Esophagus squamous epithelium (tissue), 5 donors: ENCODE measurements at places on chromosomes 13 and 19. TPM values are rescaled to one million over a fixed set of nuclear protein-coding genes. Genes with fewer than 3 reads are reported as not detected.

STAP2 gene
- total RNA-seq: 131 TPM

KLHL1 gene
- not detected for total RNA-seq

SOHLH2 gene
- total RNA-seq: not detected

PSG7 gene
- not detected for total RNA-seq

ATXN8OS gene
- total RNA-seq: not detected

PRR22 gene
- total RNA-seq: 5.0 TPM

DNA sequence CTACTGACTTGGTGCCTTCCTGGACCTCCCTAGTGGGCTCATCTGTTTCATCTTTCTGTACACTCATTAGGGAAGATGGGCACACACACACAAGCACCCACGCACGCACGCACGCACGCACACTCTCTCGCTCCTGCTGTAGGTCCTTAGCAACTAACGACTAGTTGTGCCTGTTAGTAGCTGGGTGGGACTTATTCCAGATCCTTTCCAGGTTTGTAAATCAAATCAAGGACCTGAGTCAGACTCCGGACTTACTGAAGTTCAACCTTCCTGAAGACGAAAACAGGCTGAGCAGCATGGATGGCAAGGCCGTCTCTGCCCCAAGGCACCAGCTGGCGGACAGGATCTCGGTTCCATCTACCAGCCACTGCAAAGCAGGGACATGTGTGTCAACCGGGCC is 76.2 kb downstream of the SLC15A1 start:
- no peak for DNase-seq

DNA sequence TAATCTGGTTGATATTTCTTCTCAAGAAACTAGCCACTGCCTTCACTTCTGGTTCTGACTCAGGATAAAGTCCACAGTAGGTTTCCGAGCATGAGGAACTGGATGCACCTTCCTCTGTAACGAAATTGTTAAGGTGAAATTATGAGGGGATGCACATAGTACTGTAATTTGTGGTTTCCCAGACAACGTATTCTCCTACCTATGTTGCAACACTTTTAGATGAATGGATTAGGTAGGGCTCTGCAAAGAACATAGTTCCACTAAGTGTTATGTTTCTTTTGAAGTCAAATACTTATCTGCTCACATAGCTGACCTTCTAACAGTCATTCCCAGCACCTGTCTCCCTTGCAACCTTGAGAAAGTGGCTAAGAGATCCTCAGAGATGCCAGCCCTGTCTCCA is 5.7 kb upstream of the ZC3H13 start:
- no peak for DNase-seq

- DNase-seq: no peak
Measured at GRCh38 chr13:20505405-20506366, 20.0 kb downstream of the CRYL1 start.

- no peak for DNase-seq
Measured at GRCh38 chr19:28067882-28068281, 1145.1 kb downstream of the UQCRFS1 start.

- DNase-seq: no peak
Measured at GRCh38 chr13:39377699-39378098, 225.3 kb downstream of the LHFPL6 start.

GRCh38 chr19:19234220-19234816 is 22.6 kb downstream of the NCAN start:
- no peak for DNase-seq

DNA sequence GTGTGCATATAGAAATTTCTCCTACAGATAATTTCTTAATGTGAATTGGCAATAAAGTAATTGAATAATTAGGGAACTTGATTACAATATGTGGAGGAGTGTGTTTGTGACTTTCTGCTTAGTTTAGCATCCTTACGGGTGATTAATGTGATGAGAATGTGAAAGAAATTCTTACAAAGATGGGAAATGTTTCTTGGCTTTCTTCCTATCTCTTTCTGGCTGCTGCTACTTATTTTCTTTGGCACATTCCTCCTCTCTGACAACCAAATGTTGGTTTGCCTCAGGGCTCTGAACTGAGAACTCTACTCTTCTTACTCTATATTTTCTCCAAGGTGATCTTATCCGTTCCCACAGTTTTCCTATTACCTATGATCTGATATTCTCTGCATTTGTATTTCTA is 300.1 kb downstream of the TBC1D4 start:
- no peak for DNase-seq

DNA sequence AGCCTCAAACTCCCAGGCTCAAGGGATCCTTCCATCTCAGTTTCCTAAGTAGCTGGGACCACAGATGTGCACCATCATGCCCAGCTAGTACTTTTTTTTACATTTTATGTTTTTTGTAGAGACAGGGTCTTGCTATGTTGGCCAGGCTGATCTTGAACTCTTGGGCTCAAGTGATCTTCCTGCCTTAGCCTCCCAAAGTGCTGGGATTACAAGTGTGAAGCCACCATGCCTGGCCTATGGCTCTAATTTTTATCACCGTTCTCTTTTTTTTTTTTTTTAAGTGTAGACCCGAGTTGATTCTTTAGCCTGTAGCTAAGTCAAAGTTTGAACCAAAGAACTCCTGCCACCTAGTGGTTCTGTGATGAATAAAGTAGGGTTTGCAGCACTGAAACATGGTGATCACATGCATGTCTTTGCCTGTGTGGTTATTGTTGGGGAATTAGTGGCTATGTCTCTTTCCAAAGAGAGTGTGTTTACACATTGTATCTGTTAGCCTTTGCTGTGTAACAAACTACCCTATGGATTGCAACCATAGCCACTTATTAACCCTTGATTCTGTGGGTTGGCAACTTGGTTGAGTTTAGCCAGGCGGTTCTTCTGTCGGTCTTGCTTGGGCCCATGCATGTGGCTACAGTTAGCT is 11.6 kb downstream of the NFILZ start:
- DNase-seq: no peak

- DNase-seq: no peak
Measured at GRCh38 chr19:37361994-37362393, 8.9 kb upstream of the ZNF527 start.

DNA sequence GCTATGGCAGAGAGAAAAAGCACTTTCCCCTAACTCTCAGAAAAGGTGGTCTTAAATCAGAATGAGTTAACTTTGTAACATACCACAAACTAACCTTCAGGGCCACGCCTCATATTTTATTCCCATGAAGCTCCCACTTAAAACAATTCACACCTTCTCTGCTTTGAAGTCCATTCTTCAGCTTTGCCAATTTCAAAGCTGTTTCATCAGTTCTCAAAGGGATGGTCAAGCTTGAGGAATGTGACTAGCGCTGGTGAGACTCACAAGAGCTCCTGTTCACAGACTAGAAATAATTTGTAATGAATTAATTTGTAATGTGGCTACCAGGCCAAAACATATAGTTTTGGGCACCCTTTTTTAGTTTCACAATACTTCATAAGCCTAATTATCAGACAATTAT is 68.2 kb downstream of the STK24 start:
- DNase-seq: no peak

DNA sequence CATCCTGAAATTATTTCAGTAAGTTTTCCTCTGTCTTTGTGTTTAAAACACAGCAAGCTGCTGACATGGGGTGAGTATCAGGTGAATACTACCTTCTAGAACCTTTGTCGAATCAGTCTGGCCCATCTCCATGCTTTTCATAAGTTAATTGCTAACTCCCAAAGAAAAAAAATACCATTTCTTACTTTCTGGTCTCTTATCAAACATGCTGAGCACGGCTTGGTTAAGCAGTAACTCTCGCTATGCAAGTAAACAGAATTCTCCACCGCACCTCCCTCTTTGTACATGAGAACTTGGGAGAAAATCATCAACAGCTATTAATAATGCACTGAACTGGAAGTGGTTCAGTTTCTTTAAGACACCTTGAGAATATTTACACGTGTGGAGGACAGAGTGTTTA is 88.6 kb downstream of the FGF9 start:
- DNase-seq: no peak

GRCh38 chr13:36275190-36276002 is 22.2 kb downstream of the CCDC169 start:
- no peak for DNase-seq

DNA sequence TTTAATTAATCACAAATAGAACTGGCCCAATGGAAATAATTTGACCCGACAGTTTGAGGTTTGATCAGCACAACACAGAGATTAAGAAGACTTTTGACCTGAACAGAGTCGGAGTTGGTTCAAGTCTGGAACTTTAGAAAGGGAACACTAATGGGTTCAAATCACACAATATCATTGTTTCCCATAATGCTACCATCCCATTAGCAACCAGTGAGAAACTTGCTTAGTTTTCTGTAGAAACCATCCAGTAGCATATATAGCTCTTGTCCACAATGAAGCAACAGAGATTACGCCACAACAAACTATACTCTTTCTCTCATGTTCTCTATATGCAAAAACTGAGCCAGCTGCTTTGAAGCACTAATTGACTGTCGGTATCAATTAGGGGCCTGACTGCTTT is 376.9 kb upstream of the SPRY2 start:
- DNase-seq: no peak

DNA sequence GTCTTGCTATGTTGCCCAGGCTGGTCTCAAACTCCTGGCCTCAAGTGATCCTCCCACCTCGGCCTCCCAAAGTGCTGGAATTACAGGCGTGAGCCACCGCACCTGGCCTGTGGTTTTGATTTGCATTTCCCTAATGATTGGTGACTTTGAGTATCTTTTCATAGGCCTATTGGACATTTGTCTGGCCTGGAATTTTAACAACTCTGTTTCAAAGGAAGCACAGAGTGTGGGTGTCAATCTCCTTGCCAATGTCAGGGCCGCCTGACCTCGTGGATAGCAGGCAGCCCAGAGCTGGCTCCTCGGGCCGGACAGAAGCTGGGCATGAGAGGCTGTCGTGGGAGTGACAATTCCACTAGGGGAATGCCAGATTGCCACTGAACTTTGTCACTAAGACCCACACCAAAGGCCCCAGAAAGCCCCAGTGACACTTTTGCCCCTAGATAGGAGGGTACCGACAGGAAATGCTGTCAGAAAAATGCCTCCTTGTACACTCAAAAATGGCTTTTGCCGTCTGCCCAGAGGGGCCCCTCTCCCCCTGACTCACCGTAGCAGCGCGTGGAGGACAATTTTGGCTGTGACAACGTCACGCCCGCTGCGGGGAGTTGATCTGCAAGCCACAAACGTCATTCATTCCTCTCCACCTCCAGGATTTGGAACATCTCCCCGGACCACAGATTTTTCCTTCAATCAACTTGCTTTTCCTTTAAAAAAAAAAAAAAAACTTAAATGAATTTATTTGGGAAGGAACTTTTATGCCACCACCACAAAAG is 11.7 kb upstream of the ADGRE5 start:
- DNase-seq: no peak

DNA sequence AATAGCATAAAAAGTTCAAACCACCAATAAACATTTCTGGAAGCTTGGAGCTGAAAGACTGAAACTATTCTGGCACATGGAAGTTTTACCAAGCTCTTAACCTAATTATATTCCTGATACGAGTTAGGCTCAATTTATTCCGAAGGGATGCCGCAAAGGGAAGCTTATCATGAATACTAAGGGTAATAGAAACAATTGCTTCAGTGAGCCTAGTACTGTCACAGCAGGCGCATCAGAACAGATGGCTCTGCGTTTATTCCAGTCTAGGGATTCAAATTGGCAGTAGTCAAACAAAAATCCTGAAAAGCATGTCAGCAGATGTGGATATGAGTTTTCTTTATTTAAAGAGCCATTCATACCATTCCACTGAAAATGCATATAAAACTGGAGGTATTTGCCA is 779.5 kb downstream of the GPC5 start:
- DNase-seq: no peak

DNA sequence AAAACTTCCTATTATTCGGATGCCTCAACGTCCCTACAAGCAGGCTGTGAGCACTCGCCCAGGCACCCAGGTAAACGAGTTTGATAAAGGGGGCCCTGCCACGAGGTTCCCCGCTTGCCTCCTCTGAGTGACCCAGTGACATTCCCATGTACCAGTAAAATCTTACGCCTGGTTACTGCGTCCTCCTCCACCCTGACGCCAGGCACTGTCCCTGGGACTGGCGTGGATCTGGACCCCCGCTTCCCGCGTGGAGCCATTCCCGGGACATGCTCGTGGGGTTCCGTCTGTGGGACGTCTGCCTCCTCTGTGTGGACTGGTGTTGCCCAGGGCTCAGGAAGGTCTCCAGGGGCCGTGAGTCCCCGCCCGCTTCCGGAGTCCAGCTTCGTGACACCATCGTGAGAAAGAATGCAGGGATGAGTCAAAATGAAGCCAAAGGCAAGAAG is 407 bp upstream of the ZNF550 start:
- no peak for DNase-seq

- no peak for DNase-seq
Measured at GRCh38 chr13:77846173-77846572, 72.5 kb downstream of the EDNRB start.

DNA sequence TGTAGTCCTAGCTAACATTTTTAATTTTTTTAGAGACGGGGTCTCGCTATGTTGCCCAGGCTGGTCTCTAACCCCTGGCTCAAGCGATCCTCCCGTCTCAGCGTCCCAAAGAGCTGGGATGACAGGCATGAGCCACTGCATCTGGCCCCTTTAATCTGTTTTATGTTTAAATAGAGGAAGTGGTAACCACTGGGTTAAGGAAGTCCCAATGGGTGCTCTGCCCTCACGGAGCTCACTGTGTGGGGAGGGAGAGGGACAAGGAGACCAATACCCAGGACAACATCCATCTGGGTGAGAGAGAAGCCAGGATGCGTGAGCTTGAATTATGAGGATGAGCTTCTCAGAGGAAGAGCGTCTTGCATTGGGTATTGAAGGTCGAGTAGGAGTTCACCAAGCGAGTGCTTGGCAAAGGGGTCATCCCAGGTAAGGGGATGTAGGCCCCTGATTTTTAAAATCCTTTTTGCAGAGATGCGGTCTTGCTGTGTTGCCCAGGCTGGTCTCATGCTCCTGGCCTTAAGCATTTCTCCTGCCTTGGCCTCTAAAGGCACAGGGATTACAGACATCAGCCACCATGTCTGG is 13.8 kb downstream of the YJU2 start:
- DNase-seq: no peak

DNA sequence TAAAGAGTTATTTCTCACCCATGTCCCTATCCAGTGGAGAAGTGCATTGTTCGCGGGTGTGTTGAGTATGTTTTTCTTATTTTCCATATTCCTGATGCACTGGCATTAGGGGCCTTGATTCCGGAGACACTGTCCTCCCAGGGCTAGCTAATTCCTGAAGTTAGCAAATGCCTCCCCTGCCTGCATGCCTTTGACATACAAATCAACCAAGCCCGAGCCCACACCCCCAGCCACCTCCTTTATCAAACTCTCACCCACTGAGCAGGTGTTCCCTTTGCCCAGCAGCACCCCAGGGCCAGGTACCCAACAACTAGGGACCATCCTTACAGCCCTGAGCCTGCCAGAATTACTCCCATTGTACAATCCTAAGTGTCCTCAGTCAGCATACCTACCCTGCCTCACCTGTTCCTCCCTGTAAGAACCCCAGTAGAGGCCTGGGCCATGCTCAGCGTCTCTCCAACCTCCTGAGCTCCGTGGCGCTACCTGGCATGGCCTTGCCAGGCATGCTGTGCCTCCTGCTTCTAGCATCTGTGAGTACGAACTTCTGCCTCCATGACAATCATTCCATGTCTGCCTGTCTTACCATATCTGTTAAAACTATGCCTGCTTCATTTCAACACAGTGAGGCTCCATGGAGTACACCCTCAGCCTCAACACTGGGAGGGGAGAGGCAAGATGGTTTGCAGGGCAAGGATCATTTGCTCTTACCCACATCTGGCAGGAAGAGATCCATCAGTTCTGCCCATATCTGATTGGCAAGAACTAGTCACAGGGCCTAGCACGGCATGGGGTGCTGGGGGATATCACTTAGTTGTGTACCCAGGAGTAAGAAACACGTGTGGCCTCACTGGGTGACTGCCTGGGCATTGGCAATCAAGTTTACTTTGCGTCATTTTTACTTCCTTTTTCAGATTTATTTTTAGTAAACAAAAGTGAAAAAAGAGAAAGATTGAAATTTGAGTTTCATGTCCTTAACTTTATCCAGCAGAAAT is 203.9 kb downstream of the SHISA2 start:
- DNase-seq: no peak
